Keratinocyte (primary cell): ENCODE measurements at places on chromosomes 5 and 9. TPM values are rescaled to one million over a fixed set of nuclear protein-coding genes. Genes with fewer than 3 reads are reported as not detected.

- H3K27me3 ChIP-seq, result no peaks in the 10 kb centered on the region
- no peaks in the 10 kb centered on the region for H3K36me3 ChIP-seq
- DNase-seq, result no peak
- no peak overlapping the region for H3K4me3 ChIP-seq
- H3K4me1 ChIP-seq, result no peaks in the 10 kb centered on the region
Observed at GRCh38 chr5:175567954-175568353, 89.6 kb downstream of the SFXN1 start.

The AK8 gene
- polyA plus RNA-seq, result 0.24 to 0.41 TPM (median 0.32 TPM) in 3 replicates

GRCh38 chr5:113235884-113236283 lies 198.9 kb downstream of the TSSK1B start:
- H3K27ac ChIP-seq, result peak overlapping the region; percentile 93
- no peaks in the 10 kb centered on the region for H3K36me3 ChIP-seq
- H3K4me3 ChIP-seq, result no peak overlapping the region

The TAF11L12 gene
- not detected in 3 replicates for polyA plus RNA-seq

GRCh38 chr5:54704333-54704732 lies 186.8 kb downstream of the SNX18 start:
- H3K36me3 ChIP-seq, result no peaks in the 10 kb centered on the region
- H3K27ac ChIP-seq, result no peak overlapping the region
- DNase-seq, result no peak
- no peak overlapping the region for H3K4me3 ChIP-seq
- peaks cover 10% of the 10 kb centered on the region for H3K4me1 ChIP-seq

The GZMA gene
- polyA plus RNA-seq, result not detected in 3 replicates

DNA sequence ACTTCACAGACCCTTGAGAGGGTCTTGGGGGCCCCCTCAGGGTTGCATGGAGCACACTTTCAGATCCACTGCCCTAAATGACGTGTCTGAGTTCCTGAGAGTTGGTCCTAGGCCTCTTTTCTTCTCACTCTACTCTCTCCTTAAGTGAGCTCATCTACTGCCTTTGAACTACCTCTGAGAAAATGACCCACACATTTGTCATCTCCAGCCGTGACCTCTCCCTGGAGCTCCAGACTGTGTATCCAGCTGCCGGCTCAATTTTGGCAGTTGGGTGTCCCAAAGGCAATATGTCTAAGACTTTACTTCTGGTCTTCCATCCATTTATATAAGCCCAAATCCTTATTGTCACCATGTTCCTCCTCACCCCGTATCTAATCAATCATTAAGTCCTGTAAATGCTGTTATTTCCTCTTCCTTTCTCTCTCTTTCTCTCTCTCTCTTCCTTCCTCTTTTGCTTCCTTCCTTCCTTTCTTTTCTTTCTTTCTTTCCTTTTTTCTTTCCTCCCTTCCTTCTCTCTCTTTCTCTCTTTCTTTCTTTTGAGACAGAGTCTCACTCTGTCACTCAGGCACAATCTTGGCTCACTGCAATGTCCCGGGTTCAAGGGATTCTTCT lies 51.2 kb upstream of the HSPA9 start:
- no peaks in the 10 kb centered on the region for H3K36me3 ChIP-seq
- H3K27me3 ChIP-seq, result no peaks in the 10 kb centered on the region
- H3K4me1 ChIP-seq, result no peaks in the 10 kb centered on the region
- no peak overlapping the region for H3K27ac ChIP-seq

DNA sequence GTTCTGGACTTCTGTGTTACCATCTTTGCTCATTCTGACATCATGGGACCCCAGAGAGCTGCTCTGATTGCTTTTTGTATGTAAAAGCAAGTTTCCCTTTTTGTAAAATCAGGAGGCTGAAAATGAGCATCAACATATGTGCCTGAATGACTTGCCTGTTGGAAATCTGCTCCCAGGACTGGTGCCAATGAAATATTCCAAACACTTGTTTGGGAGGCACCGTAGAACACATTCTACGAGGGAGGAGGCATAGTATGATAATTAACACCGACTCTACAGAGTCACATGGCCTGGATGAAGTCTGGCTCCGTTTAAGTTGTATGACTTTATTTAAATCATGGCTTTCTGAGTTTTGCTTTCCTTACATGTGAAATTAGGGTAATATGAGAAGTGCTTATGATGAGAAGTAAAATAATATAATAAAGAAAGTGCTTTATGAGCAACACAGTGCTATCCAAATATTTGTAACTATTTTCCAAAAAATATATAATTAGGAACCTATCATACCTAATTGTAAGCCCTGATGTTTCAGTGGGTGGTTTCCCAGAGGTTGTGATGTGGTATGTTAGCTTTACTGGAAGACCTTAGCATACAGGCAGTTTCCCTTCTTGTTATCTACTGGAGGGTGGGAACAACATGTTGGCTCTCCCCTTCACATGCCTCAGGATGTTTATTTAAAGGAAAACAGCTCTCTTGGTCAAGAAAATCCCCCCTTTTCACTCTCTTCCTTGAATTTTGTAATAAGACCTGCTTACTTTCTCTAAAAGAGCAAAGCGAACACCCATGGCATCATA lies 238.1 kb downstream of the FBXL7 start:
- DNase-seq, result no peak
- H3K27ac ChIP-seq, result no peak overlapping the region
- no peaks in the 10 kb centered on the region for H3K36me3 ChIP-seq
- H3K4me3 ChIP-seq, result no peak overlapping the region

GRCh38 chr9:96135753-96136290 lies 166.2 kb downstream of the HSD17B3 start:
- peaks cover 28% of the 10 kb centered on the region for H3K27me3 ChIP-seq
- H3K4me1 ChIP-seq, result no peaks in the 10 kb centered on the region
- DNase-seq, result no peak
- H3K27ac ChIP-seq, result no peak overlapping the region

DNA sequence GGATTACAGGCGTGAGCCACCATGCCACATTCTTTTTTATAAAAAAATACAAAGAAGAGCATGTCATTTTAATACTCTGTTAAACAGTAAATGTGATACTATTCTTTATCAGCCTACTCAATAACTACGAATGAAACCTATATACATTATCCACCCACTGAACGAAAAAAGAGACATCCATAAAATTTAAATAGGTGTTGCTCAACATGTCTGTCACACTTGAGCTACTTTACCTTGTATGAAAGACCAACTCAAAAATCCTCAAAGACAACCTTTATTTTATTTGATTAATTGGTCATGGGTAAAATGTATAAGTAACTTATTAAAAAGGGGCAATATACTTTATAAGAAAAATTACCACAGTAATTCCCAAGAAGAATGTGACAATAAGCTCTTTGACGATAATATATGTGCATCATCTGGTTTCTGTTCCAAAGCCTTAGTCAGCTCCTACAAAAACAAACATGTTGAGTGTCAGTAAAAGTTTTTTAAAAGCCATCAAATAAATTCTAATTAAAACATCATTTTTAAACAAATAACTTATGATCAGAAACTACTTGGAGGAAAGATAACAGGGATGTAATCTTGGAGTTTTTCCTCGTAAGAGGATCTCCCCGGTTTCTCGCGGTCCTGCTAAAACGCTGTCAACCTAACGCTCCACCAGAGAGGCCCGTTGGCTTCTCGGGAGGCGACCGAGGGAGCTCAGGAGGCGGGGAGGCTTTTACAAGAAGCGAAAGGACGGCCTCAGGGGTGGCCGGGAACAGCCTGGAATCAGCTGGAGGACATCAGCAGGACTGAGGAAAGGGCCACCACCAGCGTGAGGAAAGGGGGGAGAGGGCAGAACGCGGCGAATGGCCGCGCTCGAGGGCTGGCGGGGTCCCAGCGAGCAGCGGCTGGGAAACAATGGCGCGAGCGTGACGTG lies 13.5 kb upstream of the ANKRD18B start:
- H3K27ac ChIP-seq, result peak overlapping the region; percentile 94
- peak overlapping the region; percentile 75 for H3K4me3 ChIP-seq
- no peaks in the 10 kb centered on the region for H3K36me3 ChIP-seq
- H3K4me1 ChIP-seq, result peaks cover 30% of the 10 kb centered on the region
- no peaks in the 10 kb centered on the region for H3K27me3 ChIP-seq
- DNase-seq, result no peak

The ICE1 gene
- polyA plus RNA-seq, result 13.4 to 18.4 TPM (median 15.8 TPM) in 3 replicates

DNA sequence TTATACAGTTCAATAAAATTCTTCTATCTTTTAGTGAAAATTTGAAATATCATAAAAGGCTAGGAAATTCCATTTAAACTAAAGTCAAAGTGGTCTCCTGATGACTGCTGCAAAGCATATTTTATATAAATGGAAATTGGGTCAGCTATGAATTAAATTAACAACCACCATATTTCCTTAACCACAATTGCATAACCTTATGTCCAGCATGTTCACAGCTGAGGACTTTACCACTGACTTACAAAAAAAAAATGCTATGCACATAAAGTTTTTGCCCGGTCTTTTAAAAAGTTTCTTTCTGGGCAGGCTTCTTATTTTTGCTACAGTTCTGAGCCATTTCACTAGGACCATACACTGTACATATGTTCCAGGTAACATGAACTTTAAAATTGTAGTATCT lies 208.6 kb upstream of the RGMB start:
- H3K4me1 ChIP-seq, result no peaks in the 10 kb centered on the region
- H3K27me3 ChIP-seq, result no peaks in the 10 kb centered on the region
- no peak overlapping the region for H3K4me3 ChIP-seq
- no peak overlapping the region for H3K27ac ChIP-seq

DNA sequence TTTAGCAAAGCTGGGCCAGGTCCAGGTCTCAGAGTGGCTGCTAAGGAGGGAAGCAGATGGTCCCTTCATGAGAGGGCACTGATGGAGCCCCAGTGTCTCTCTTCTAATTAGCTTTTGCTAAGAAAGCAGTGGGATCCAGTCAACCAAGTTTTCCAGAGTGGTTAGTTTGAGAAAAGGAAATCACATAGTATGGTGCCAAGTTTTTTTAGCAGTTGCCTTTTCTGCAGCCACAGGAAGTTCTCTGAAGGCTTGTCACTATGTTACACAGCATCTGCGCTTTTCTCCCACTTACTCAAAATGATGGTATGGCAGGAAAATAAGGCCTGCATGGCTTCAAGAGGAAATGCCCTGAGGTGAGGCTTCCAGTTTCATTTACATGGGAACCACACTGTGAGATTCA lies 331.5 kb upstream of the ZNF462 start:
- H3K27ac ChIP-seq, result no peak overlapping the region
- H3K4me1 ChIP-seq, result no peaks in the 10 kb centered on the region
- DNase-seq, result no peak
- H3K27me3 ChIP-seq, result no peaks in the 10 kb centered on the region

GRCh38 chr5:72153551-72153950 lies 46.3 kb downstream of the MAP1B start:
- no peak overlapping the region for H3K4me3 ChIP-seq
- no peaks in the 10 kb centered on the region for H3K27me3 ChIP-seq
- DNase-seq, result no peak
- H3K4me1 ChIP-seq, result peaks cover 5% of the 10 kb centered on the region
- no peak overlapping the region for H3K27ac ChIP-seq
- H3K36me3 ChIP-seq, result no peaks in the 10 kb centered on the region

DNA sequence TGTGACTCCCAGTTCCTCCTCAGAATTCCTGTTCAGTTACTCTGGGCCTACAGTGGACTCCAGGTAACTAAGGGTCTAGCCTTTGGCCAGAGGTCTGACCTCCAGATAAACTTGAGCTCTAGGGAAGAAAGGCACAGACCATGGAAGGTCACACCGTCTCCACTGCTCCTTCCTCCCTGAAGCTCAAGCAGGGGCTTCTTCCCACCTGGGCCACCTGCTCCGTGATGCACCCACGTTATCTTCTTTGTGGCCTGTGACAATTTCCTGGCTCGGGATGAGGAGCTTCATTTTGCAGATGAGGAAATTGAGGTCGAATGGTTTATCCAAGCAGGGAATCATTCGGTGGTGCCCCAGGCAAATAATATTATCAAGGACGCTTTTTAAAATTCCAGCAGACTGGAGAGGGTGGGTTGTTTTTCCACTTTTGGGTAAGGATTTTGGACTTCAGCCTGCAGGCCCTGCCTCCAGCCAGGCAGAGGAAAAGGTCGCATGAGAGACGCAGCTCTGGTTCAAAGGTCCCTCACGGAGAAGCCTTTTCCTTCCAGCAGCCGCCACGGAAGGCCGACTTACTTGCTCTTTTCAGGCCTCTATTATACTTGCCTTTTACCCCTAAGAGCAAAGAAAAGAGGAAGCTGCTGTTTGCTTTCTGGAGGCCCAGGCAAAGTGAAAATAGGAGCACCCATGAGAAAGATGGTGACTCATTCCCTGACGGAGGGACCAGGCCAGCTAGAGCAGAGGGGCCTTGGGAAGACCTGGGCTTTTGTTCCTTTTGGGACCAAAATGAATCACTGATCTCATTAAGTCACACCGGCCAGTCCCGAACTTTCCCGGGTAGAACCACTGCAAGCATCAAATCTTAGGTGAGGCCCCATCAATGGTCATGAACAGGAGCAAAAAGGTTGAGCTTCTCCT lies 22.8 kb upstream of the DUSP1 start:
- no peak overlapping the region for H3K27ac ChIP-seq
- no peaks in the 10 kb centered on the region for H3K36me3 ChIP-seq
- peaks cover 10% of the 10 kb centered on the region for H3K4me1 ChIP-seq
- H3K27me3 ChIP-seq, result no peaks in the 10 kb centered on the region
- DNase-seq, result no peak

GRCh38 chr9:79694676-79695400 lies 123.1 kb downstream of the TLE4 start:
- no peak overlapping the region for H3K4me3 ChIP-seq
- H3K27ac ChIP-seq, result no peak overlapping the region
- H3K36me3 ChIP-seq, result no peaks in the 10 kb centered on the region

The PCDHB2 gene
- 0.26 to 1.1 TPM (median 0.46 TPM) in 3 replicates for polyA plus RNA-seq

The SMIM32 gene
- polyA plus RNA-seq, result not detected in 3 replicates

The PIGO gene
- 18.6 to 27.0 TPM (median 20.7 TPM) in 3 replicates for polyA plus RNA-seq

The SMIM33 gene
- not detected in 3 replicates for polyA plus RNA-seq

DNA sequence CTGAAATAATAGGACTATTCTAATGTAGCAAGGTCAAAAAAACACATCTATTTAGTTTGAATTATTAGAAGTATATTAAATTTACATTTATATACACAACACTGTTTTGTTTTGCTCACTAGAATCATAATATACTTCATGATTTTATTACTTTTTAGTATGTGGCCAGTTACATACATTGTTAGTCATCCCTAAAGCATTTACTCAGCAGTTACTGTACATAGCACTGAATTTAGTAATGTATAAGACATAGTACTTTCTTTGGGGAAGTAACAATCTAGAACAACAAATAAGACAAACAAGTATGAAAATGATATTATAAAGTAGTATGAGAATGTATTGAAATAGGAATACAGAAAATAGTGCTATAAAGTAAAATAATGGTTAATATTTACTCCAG lies 28.2 kb downstream of the ERCC8 start:
- H3K36me3 ChIP-seq, result no peaks in the 10 kb centered on the region
- H3K4me3 ChIP-seq, result no peak overlapping the region
- DNase-seq, result peak; percentile 13
- no peak overlapping the region for H3K27ac ChIP-seq
- no peaks in the 10 kb centered on the region for H3K4me1 ChIP-seq

GRCh38 chr5:3027185-3027865 lies 275.8 kb upstream of the IRX2 start:
- no peaks in the 10 kb centered on the region for H3K36me3 ChIP-seq
- no peak for DNase-seq
- no peak overlapping the region for H3K27ac ChIP-seq
- H3K4me3 ChIP-seq, result no peak overlapping the region
- H3K4me1 ChIP-seq, result no peaks in the 10 kb centered on the region

The PCDHA4 gene
- 0.01 to 0.15 TPM (median 0.07 TPM) in 3 replicates for polyA plus RNA-seq

The ECM2 gene
- polyA plus RNA-seq, result 0.36 to 0.99 TPM (median 0.75 TPM) in 3 replicates
